ENCODE measurements at places on chromosomes 2 and 18.
A peak's percentile ranks its signal among the peaks of the same experiment; 100 is the strongest.

GRCh38 chr2:230932556-230933511 lies 7.8 kb upstream of the GPR55 start:
- DNase-seq = no peak

DNA sequence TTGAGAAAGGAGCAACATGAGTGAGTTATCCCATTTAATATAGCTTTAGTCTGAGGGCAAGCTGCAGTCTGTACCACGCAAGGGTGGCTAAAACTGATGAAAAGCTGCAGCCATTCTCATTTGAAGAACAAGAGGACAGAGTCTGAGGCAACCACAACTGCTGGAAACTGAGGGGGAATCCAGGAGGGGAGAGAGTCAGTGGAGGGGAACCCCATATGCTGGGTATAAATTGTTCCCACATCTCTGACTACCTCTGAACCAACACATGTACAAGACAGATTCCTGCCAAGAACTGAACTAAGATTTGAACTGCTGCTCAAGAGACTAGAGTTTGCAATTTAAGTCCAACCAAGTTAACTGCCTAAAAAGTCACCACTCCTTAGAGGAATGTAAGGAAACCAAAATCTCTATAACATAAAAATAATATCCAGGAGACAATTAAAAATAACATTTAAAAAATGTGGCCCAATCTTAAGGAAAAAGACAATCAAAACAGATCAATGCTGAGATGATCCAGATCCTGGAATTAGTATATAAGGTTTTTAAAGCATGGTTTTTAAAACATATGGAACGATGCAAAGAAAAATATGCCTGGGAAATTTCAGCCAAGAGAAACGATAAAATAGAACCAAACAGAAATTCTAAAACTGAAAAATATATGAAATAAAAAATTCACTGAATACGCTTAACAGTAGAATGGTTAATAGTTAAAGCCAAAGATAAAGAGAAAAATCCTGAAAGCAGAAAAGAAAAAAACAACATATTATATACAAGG lies 11.2 kb downstream of the CWC22 start:
- DNase-seq = no peak

- no peak for DNase-seq
Measured at GRCh38 chr2:63035660-63036059, 15.0 kb upstream of the OTX1 start.

DNA sequence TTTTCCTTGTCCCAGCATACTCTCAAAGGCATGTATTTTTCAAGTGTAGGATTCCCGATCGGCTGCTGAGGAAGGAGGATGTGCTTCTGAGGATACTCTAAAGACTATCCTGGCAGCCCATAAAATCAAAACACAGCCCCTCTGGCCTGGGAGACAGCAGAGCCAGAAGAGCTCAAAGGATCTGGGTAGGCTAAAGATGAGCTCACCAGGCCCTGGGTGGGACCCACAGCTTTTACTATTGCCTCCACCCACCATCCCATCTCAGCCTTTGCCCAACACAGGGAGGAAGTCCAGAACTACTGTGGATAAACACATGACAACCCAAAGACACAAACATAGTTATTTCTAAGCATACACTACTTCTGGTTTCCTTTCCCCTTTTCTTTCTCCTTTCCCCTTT lies 79.1 kb upstream of the ZFP36L2 start:
- DNase-seq = no peak

DNA sequence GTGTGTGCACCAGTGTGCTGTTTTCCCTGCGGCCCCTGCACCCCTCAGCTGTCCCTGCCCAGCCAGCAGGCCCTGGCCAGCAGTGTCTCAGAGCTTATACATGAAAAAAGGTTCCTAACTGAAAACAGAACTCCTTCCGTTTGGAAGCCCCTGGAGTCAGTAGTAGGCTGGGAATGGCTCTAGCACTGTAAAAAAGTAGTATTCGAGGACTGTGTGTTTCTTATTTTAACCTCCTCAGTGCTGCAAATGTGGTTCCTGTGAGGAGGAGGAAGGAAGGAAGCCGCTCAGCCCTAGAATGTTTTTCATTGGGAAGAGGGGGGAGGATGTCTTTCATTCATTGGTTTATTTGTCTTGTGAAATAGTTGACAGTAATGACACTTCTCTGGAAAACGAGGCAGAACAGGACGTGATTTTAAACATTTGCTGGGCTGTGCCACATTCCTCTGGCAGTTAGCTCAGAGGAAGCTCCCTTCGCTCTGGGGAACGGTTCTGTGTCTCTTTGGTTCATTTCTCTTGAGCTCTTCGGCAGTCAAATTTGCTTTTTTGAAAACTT lies 103.5 kb downstream of the SPTBN1 start:
- DNase-seq = peak; percentile 14

- DNase-seq = no peak
Measured at GRCh38 chr2:36594849-36595248, 3.1 kb downstream of the FEZ2 start.

DNA sequence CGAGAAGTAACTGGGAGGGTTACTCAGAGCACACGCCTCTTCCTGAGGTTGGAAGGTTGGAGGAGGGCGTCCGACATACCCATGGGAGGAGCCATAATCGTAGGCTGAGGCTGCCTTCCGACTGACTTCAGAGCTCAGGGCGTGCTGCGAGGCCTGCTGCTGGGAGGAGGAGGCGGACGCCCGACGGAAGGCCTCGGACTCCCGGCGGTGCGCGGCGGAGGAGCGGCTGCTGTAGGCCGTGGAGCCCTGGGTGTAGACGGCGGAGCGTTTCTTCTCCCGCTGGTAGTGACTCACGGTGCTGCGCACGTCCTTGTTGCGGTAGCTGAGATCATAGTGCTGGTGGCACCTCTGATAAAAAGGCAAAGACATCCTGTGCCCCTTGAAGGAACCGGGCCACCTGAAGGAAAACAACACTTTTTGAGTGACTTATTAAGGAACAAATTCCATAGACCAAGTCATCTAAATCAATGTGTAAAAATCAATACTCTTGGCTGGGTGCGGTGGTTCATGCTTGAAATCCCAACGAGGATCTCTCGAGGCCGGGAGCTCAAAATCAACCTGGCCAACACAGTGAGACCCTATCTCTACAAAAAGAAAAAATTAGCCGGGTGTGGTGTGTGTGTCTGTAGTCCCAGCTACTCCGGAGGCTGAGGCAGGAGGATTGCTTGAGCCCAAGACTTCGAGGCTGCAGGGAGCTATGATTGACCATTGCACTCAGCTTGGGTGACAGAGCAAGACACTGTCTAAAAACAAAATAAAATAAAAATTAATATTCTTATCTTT lies 4.7 kb downstream of the MYOM1 start:
- no peak for DNase-seq

- no peak for DNase-seq
Measured at GRCh38 chr2:143801561-143801960, 672.3 kb downstream of the ARHGAP15 start.

DNA sequence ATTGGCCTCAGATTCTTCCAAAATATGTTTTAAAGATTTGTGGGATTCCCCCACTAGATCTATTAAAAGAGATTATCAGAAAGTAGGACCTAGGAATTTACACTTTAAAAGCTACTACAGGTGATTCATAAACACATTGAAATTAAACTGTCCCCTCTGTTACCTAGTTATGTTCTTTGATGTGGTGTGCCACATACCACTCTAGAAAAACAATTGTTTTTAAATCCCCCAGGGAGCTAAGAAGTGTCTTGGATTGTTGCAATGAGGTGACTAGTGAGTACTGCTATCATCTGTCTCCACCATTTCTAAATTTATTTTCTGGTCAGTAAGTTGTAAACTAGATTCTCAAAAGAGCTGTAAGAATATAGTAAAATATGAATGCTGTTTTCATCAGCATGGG lies 214.5 kb upstream of the DOK6 start:
- DNase-seq = no peak

DNA sequence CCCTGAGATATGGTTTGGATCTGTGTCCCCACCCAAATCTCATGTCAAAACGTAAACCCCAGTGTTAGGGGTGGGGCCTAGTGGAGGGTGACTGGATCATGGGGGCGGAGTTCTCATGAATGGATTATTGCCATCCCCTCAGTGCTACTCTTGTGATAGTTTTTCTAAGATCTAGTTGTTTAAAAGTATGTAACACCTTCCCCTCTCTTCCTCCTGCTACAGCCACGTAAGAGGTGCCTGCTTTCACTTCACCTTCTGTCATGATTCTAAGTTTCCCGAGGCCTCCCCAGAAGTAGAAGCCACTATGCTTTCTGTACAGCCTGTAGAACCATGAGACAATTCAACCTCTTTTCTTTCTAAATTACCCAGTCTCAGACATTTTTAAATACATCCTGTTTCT lies 16.9 kb downstream of the PUM2 start:
- no peak for DNase-seq

GRCh38 chr2:101520246-101520645 lies 45.3 kb upstream of the RFX8 start:
- no peak for DNase-seq

DNA sequence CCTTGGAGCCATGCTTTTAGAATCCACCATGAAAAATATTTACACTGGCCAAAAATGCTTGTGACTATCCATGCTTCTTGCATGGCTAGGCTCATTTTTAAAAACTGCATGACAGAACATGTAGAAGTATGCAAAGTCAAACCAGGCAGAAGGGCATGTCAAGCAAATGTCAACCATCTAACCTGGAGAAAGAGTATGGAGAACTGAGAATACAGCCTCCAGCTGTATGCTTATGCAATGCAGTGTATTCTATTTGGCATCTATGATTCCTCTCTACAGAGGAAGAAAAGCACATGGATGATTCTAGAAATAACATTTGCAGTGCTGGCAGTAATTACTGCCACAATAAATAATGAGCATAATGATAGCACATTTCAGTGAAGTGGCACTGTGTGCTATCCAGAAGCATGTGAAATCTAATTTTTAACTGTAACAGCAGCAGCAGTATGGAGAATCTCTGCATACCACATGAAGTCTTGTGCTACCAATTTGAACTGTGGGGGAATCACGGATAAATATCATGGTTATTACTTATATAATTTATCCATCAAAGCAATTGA lies 87.3 kb upstream of the CCDC141 start:
- DNase-seq = no peak

- no peak for DNase-seq
Measured at GRCh38 chr2:148720501-148721001, 76.0 kb downstream of the EPC2 start.

- DNase-seq = peak; percentile 19
Measured at GRCh38 chr2:225464346-225465025, 65.0 kb downstream of the NYAP2 start.

DNA sequence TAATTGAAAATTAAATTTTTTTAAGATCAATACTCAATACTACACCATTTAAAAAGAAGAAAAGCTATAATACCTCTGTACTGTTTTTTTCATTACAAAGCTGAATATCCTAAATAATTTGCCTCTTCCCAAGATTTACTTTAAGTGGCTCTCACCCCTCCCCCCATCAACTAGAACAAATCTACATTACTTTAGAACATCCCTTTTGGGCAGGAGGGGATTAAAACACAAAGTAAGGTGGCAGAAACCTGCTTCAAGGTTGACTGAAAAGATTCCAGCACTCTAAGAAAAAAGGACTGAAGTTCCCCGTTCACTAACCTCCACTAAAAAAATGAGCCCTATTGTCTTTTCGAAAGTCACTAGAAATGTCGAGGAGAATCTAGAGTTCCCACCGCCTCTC lies 42.3 kb downstream of the SLC38A11 start:
- DNase-seq = no peak

DNA sequence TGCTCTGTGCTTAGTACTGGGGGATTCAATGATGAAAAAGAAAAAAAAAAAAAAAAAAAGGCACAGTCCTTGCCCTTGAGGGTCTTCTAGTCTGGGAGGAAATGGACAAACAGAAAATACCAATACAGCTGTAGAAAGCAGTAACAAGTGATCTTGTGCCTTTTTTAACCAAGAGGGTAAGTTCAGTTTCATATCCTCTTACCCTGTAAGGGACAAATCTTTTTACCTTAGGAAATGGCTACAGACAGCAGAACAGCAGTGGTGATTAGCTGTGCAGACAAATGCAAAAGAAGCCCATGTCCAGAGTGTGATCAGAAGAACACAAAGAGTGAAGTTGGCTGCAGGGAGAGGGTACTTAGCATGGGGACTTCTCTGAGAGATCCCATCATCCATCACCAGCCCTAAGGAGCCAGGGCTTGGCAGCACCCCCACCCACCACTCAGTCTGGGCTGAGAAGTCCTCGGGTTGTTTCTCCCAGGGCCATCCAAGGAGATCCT lies 102.9 kb downstream of the ALPK2 start:
- no peak for DNase-seq

GRCh38 chr2:73503992-73504570 lies 118.4 kb downstream of the ALMS1 start:
- no peak for DNase-seq

GRCh38 chr18:48828194-48828545 lies 122.6 kb downstream of the SMAD7 start:
- no peak for DNase-seq

- DNase-seq = no peak
Measured at GRCh38 chr2:173523497-173523896, 168.8 kb downstream of the CDCA7 start.

DNA sequence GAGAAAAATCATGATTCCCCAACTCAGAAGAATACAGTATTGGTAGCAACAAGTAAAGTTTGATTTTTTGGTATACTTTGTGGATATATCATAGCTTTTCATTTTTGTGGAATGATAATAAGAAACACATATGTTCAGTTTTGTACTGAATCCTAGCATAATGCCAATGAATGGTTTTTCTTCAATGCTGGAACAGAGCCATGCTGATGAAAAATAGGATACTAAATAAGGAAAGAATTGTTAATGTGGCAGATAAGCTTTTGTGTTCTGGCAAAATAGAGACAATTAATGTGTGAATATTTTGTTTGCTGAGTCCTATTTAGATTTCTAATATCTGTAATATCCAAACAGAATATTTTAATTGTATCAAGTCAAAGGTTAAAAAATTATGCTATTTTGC lies 21.9 kb downstream of the CD28 start:
- DNase-seq = no peak

DNA sequence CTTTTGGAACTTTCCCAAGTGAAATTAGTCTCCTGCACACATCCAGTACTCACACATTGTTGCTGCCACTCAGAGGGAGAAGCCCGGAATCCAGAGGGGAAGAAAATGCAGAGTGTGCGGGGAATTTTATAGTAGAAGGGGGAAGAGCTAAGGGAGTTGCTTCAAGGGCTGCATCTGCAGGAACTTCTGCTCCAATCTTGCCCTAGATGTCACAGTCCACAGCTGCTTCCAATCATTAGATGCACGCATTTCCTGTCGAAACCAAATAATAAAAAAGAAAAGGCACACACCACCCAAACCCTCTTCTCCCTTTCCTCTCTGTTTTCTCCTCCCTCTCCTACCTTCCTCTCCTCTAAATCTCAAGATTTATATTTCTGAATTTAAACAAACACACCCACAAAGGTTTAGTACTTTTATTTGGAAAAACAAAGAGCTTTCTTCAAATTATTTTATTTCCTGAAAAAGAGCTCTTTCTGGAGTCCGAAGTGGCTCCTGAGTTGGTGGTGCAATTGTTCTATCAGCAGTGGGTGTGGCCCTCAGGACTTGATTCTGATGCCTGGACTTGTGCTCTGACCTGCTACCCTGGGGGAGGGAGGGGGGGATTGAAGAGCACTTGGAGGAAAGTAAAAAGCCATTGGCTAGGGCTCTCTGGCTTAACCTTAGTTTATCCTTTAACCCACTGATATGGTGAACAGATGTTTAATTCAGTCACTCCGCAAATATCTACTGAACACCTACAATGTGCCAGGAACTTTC lies 72.0 kb downstream of the KCNE4 start:
- DNase-seq = no peak

- DNase-seq = no peak
Measured at GRCh38 chr18:2917259-2918047, 70.6 kb downstream of the EMILIN2 start.

Data from CD4-positive, alpha-beta T cell treated with Interleukin-6 for 4 hours (primary cell).